HS-5 (cell line): ENCODE measurements at places on chromosomes 16 and 17.
A peak's percentile ranks its signal among the peaks of the same experiment; 100 is the strongest.

GRCh38 chr16:71859762-71860521, 14.2 kb downstream of the ATXN1L start:
- DNase-seq: no peak

- no peak for DNase-seq
Observed at GRCh38 chr17:28189667-28190066, 129.3 kb upstream of the TMEM97 start.

- DNase-seq: peak; percentile 73
Observed at GRCh38 chr17:28379814-28380801, 8.6 kb downstream of the SARM1 start.

DNA sequence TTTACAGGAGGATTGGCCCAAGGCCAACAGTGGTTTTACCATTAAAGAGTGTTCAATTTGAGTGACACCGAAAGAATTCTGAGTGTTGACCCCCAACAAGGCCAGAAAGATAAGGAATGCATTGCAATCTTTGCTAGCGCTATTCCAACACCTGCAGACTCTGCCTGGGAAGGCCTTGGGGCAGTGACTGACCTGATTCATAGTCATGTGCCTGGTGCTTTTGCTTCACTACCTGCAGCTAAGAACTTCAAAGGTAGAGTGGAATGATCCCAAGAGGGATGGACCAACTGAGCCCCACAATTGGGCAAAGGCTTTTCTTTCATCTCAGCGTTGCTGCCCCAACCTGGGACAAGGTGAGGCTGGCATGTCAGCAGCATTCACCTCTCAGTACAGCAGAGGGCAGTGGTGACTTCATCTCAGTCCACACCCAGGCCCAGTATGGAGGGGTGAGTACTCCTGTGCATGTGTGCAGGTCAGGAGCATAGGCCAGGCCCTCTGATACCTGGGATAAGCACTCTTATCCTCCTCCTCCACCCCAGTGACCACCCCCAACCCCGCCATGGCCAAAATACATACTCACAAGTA, 149.6 kb upstream of the GNAO1 start:
- no peak for DNase-seq

DNA sequence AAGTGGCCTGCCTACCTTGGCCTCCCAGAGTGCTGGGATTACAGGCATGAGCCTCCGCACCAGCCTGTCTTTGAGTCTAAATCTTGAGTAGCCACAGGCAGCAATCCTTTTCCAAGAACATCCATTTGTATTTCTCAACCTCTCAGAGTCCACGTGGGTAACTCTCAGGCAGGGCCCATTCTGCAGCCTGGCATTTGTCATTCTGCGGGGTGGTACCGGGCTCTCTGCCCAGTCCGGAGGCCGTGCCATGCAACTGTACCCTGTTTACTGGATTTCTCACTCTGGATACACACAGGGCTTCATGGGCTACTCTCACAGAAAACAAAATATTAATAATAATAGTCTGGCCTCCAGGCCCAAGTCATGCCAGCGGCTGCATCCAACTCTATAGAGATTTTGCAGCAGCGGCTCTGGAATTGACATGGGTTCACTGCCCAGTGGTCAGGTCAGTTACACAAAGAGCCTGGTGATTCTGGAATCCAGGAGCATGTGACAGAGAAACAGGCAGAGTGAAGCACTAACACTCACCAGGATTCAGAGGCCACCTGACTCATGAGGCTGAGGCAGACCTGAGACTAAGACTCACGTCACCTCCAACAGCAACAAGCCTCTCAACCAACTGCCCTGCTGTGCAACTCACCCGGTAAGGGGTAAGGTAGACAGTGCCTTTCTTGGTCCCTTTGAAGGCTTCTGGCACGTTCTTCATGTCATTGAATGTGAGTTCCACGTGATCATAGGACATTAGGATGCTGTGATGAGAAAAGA, 4.0 kb downstream of the WBP2 start:
- DNase-seq: no peak

DNA sequence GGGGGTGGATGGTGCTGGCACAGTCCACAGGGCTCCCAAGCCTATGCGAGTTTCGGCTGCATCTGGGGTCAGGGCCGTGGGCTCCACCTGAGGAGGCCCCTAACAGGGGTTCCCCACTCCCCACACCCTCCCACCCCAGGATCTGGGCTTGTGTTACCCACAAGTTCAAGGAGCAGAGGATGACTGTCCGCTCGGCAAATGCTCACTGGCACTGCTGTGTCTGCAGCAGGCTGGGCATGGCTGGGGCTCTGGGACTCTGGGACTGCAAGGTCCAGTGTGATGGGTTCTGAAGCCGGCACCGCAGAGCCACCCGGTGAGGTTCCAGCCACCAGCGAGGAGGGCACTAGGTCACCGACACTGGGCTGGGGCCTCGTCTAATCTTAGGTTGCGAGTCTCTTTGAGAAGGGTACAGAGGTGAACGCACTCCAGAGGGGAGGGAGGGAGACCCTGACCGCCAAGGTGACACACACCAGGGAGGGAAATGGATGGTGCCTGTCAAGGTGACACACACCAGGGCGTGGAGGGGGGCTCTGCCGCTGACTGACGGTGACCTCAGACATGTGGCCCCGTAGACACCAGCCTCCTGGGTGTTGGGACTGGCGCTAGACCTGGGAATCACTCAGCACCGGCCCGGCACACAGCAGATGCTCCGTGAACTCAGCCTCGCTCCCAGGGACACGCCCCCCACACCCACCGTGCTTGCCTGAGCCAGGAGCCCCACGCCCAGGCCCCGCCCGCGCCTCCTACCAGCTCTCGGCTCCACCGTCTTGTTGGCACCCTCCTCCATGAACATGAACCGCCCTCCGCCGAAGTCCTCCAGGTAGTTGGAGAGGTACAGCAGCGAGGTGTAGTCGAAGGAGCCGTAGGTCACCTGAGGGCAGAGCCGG, 20.5 kb upstream of the HEXD start:
- DNase-seq: no peak

DNA sequence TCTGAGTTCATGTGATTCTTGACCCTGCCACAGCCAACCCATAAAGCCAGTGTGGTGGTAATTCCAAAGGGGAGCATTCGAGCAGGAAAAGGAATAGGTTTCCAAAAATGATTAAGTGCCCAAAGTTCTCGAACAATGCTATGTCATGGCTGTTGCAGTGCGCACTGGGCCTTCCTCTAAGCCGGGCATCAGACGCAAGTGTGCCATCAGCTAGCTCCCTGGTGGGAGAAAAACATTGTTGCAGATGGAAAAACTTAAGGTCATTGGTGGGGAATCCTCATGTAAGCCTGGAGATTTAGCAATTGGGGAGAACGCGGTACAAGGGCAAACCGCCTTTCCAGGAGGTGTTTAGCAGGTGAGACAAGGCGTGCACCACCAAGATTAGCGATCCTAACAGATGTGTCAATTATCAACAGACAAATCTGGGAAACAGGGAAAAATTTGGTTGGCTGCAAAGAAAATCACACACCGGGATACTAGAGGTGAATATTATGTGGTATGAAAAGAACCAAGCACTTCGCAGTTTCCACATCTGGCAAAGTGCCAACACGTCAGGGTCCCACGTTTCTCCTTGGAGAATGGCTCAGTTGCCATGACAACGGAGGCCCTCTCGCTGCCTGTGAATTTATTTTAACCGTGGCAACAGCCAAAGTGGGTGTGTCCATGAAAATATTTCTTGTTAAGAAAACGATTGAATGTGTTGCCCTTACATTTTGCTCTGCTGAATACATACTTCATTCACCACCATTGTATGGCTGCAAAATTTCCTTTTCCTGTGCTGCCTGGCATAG, 118.5 kb upstream of the CACNG5 start:
- DNase-seq: no peak

- no peak for DNase-seq
Observed at GRCh38 chr17:44932787-44933097, 14.8 kb downstream of the KIF18B start.

DNA sequence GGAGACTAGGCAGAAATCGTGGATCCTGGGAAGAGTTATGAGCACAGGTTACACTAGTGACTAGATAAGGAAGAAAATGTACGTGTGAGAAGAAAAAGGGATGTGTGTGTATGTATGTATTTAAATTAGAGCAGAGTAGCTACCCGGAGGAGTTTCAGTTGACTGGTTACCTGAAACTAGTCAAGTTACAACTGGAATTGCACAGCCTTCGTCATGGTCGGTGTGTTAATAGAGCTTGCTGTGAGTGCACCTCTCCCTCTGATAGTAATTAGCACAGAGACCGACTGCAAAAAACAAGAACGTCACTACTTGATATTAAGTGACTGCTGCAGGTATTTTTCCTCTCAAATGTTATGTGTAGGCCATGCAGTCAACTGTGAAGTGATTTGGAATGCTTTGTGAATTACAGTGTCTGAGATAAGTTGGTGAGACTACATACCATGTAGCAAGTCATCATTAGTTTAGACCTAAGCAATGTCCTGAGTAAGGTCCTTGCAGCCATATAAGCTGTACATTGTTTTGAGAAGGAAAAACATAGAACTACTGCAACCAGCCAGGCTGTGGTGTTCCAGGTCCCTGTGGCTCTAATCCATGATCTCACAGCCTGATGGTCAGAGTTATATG, 95.7 kb downstream of the WNT3 start:
- no peak for DNase-seq

DNA sequence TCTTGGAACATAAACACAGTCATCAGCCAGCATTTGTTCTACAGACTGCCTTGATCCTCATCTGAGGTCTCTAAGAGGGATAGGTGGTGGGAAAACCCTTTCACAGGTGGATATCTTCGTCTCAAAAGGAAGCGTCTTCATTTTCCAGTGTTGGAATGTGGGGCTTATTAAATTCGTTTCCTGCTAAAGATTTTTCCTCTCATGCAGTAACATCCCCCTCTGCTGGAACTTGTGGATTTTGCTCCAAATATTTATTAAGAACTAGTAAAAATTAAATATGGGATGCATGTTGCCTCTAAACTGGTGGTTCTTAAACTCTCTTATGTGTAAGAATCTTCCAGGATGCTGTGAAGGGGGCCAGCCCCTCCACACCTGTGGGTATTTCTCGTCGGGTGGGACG, 20.1 kb upstream of the MLYCD start:
- DNase-seq: no peak

- DNase-seq: no peak
Observed at GRCh38 chr16:79659344-79659743, 58.8 kb upstream of the MAF start.

DNA sequence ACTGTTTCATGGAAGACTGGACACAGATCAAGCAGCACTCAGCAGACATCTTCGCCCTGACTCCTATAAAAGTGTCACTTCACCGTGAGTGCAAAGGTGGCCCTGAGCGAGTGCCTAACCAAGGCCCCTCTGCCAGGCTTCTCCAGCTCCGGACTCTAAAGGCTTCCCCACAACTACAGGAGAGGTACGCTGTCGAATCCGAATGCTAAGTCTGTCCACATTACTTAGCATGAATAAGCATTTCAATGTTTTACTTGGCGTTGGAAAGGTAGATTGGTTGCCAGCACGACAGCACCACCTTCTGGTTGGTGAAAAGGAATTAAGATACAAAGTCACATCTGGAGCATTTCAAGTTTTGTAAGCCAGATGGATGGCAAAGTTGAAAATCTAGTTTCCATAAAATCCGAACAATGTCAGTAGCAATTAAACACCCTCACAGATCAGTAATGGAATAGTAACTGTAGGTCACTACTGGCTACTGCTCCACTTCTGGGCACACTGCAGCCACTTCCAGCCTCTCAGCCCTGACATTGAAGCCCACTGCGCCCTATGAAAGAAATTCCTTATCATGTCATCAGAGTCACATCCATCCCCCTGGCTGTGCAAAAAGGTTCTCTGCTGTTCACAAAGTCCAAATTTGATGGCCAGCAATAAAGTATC, 100.9 kb downstream of the PARN start:
- DNase-seq: peak; percentile 69

GRCh38 chr17:60720763-60721531, 43.3 kb downstream of the BCAS3 start:
- DNase-seq: peak; percentile 28

- DNase-seq: no peak
Observed at GRCh38 chr16:68884401-68884800, 41.1 kb downstream of the TANGO6 start.

- no peak for DNase-seq
Observed at GRCh38 chr16:57379579-57379978, 7.3 kb downstream of the CX3CL1 start.

DNA sequence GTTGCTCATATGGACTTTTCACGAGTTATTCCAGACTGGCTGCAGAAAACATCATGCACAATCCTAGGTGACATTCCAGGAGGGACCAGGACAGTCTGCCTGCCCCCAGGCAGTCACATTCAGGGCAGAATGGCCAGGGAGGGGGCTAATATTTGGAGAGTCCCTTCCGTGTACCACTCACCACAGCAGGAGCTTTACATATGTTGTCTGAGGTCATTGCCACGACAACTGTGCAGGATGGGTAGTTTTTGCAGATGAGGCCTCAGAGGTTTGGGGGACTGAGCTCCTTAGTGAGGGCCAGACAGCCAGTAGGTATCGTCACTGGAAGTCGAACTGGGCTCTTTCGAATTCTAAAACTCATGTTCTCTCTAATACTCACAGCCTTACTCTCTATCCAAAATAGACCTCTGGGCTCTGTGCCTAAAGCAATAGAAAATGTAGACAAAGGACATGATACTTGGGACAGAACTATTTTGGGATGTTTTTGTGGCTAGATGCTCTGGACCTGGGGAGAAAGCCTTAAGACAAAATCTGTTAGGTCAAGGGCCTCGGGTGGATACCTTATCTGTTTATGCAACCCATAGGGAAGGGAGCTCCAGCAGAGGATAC, 338.5 kb downstream of the MAF start:
- no peak for DNase-seq

DNA sequence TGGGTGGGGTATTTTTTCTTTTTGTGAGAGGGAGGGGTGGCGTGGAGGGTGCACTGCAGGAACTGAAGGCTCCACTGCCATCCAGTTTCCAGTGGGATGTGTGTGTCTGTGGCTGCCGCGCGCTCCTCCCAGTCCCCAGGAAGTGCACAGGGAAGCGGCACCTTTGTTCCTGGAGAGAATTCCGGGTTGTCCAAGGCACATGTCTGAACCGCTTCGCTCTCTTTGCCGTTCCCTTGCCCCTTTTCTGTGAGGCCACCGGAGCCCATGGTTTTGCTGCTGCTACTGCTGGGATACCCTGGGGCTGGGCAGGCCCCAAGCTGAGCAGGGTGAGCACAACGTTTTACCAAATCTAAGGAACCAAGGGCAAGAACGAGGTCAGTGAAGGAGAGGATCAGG, 19.5 kb downstream of the ACSF3 start:
- DNase-seq: no peak

DNA sequence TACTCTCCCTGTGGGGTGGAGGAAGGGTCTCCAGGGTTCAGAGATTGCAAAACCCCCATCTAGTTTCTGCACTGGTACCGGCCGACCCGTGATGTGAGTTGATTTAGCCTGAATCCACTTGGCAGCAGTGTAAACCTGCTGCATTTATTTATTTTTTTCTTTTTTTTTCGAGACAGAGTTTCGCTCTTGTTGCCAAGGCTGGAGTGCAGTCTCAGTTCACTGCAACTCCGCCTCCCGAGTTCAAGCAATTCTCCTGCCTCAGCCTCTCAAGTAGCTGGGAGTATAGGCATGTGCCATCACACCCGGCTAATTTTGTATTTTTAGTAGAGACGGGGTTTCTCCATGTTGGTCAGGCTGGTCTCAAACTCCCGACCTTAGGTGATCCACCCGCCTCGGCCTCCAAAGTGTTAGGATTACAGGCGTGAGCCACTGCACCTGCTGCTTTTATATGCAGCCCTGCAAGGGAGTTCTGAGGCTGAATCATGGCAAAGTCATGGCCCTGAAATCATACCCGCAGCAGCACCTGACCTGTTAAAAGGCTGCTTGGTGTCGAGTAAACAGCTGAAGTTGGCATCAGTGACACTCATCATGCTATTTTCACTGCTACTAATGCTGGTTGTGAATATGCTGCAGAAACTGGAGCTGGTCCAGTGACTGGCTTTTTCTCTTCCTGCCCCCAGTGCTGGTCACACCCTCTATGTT, 21.4 kb downstream of the DEXI start:
- no peak for DNase-seq

GRCh38 chr17:79183293-79184158, 108.9 kb downstream of the ENGASE start:
- DNase-seq: no peak
